ENCODE measurements at places on chromosomes 12 and 14. TPM values are rescaled to one million over a fixed set of nuclear protein-coding genes. Genes with fewer than 3 reads are reported as not detected.

NAV3 gene
- 8.5 TPM for total RNA-seq

OXA1L gene
- 122 TPM for total RNA-seq

DDX51 gene
- 17.7 TPM for total RNA-seq

CD163L1 gene
- total RNA-seq, result 1.8 TPM

GRIP1 gene
- 9.1 TPM for total RNA-seq

CYP46A1 gene
- 1.3 TPM for total RNA-seq

DMAC2L gene
- 17.7 TPM for total RNA-seq

- no peak for DNase-seq
Measured at GRCh38 chr14:50769863-50770500, 61.0 kb downstream of the NIN start.

DNA sequence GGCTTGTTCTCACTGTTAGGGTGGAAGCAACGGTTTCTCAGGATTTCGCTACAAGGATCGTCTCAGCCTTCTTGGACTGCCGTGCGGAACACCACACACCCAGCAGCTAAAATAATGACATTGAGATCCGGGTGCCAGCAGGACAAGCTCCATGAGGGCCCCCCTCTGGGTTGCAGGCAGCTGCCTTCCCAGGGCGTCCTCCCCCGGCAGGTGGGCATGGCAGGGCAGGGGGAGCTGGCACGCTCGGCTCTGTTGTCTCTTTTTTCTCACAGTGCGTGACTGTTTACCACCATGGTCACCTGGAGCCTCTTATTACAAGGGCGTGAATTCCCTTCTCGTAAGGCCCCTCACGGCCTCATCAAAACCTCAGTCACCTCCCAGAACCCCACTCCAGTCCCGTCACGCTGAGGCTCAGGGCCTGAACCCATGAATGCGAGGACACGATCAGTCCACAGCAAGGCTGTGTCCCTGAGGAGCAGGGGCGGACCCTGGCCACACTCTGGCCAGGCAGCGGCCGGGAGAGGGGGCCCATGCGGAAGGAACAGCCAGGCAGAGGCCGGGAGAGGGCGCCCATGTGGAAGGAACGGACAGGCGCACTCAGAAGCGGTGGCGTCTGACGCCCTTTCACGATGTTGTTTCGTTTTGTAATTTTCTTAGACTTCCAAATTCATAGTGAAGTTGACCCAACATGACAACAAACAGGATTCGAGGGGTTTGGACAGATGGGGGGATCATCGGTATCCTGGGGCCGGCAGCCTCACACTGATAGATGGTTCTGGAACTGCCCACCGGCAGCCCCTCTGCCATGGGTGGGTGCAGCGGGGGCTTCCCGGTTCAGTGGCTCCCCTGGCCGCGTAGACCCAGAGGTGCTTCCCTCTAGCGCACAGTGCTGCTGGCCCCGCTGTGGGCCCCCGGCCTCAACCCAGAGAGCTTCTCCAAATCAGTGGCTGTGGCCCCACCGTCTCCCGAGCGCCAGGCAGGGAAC lies 10.0 kb downstream of the LRCOL1 start:
- no peak for DNase-seq

DNA sequence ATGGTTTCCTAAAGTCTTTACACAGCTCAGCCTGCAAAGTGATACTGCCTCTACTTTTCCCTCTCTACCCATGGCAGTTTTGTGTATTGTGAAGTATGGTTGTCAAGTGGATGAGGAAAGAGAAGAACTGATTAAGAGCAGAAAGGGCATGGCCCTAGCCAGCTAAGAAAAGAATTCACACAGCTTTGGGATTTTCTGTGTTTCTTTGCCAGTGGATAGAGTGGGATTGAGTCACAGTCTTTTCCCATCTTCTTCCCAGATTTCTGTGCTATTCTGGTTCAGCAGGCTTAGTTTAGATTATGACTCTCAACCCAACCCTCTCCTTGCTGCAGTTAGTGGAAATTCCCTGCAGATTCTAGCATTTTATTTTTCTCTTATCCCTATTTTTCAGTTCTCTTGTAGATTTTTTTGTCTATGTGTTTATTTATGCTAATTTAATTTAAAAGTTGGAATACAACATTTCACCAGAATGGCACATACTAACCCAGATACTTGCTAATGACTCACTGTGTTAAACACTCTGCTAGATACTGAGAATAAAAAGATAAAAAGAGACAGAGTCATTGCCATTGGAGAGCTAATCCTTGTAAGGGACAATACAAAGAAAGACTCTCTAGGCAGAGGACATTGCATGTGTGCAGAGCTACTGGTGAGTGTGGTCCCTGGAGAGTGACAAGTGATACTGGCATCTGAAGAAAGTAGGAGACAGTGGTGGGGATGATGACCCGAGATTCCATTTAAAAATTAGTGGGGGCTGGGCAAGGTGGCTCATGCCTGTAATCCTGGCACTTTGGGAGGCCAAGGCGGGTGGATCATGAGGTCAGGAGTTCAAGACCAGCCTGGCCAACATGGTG lies 106.3 kb downstream of the ST8SIA1 start:
- no peak for DNase-seq

DNA sequence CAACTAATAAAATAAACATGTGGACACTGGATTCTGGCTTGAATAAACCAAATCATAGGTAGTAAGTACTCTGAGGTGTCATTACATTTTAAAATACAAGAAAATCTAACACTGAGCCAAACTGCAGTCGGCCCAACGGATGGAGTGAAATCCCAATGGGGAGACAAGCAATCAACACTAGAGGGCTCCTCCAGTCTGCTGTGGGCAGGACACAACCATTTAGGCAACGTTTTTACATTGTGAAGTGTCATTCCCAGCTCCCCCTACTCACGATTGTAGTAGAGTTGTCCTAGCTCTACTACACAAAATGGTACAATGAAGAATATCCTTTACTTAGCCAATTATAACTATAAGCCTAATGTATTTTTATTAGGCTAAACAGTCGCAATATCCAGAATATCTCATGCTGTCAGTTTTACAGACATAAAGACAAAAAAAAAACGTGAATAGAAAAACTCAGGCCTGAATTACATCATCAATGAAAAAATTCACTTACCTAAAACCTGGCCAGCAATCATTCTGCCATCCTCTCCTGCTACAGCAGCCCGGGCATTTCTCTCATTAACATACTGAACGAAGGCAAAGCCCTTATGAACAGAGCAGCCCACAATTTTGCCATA lies 35.7 kb downstream of the HNRNPC start:
- no peak for DNase-seq

DNA sequence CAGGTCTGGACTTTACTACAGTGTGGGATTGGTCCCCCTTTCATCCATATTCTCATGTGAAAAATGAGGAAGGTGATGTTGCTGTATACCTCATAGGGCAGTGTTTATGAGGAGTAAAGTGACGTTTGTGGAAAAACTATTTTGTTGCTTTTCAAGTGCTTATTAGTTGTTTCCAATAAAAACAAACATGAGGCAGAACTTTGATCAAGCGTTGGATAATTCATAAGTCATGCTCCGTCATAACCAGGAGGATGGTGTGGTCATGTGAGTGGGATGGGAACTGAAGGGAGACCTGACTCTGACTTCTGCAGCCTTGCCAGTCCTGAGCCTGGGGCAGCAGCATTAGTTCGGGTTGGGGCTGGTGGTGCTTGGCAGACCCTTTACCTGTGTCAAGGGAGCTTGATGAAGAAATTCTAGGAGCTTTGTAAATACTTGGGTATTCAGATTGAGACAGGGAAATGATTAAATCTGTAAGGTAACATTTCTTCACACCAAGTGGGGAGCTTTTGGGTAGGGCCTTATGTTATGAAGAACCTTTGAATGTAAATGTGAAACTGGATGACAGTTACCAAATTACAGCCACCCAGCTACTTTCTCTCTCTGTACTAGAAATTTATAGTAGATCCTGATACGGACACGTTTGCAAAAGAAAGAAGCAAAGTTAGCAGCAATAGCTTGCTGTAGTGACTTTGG lies 462.4 kb upstream of the RGS6 start:
- DNase-seq, result no peak

- DNase-seq, result no peak
Measured at GRCh38 chr12:15322164-15323061, at the start of gene PTPRO. Gene PTPRO (plus strand): TSS chr12:15322508.

DNA sequence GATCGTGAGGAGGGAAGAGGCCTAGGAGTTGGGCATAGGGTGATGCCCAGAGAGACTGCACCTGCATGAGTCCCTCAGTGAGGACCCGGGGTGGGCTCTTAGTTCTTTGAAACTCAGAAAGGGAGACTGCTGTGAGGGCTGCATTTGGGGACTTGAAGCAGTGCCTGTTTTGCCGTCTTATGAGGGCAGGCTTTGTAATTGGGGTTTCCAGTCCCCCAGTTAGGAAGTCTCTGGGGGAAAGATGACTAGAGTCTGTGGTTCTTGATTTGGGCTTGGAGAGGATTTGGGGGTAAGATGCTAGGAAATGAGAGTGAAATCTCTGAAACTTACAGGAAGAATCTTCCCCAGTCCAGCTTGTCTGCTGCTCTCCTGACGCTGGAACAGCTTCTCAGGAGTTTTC lies 99.6 kb downstream of the ARF6 start:
- no peak for DNase-seq

DNA sequence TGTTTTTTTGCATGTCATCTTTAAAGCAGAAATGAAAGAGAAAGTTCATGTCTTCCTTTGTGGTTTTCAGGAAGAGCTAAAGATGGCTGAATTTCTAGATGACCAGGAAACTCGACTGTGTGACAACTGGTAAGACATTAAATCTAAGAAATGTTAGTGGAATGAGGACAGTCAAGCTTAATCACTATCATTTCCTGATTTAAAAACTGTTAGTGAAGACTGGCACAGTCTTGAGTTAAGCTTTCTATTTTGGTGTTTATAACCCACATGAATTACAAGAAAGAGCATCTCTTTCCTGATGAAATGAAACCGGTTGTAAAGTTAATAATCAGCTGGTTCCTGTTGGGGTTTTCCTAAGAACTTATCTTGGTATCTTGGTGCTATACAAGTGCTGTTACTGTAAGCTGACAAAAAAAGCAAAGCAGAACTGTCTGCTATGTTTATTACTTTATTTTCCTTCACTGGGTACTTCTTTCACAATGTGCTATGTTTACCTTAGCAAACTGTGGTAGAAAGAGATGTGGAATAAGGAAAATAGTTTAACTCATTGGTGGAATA lies 5.2 kb downstream of the TRAFD1 start:
- DNase-seq, result no peak

- DNase-seq, result no peak
Measured at GRCh38 chr14:66511849-66512248, 3.9 kb downstream of the GPHN start.

DNA sequence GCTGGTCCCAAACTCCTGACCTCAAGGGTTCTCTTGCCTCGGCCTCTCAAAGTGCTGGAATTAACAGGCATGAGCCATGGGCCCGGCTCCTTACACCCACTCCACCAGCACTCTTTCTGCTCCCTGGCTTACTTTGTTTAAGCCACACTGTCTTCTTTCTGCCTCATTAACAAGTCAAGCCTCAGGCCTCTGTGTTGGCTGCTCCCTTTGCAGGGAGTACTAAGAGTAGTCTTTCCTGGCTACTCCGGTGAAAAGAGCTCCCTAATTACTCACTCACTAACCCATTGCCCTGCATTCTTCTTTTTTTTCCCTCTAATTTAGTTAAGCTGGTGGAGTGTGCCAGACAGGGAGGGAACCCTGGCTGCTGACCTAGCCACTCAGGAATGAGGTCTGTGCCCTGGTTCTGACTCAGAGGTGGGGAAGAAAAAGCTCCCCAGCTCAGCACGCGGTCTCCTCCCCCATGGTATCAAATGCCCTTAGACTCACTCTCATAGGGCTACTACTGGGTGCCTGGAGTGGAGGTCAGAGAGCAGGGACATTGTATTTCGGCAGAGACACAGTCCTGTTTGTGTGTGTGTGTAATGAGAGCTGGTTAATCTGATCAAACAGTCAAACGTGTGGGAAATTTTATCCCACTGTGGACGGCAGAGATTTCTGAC lies 19.8 kb downstream of the GALNT6 start:
- peak; percentile 86 for DNase-seq

DNA sequence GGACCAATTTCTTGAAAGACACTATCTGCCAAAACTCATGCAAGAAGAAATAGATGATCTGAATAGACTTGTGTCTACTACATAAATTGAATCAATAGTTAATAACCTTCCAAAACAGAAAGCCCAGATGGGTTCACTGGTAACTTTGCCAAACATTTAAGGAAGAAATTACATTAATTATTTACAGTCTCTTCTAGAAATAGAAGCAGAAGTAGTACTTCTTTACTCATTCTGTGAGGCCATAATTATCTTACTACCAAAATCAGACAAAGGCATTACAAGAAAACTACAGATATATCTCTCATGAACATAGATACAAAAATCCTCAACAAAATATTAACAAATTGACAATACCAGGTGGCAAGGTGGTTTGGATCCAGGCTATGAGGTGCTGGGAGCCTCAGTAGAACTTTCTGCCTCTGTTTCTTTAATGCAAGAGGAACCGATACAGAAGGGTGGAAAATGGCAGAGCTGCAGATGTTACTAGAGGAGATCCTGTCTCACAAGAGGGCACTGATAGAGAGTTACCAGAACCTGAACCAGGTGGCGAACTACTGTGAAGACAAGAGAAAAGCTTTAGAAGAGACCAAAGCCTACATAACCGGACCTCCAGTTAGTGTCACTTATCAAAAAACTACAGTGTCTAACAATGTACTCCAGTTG lies 33.7 kb upstream of the KTN1 start:
- no peak for DNase-seq

DNA sequence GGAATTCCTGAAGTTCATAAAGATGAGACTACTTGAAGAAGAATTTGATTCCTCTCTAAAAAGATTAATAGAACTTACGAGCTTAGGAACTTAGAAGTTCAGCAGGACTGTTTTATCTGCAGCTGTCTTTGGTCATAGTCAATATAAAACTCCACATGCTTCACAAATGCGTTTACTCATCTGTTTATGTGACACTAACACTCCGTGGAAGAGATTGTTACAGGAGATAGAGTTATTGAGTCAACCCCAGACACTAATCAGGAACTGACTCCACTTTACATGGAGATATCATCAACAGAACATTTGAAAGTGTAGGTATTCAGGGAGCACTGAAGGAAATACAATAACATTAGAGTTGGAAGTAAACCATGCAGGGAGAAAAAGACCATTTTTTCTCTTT lies 92.8 kb downstream of the LRFN5 start:
- DNase-seq, result no peak

DNA sequence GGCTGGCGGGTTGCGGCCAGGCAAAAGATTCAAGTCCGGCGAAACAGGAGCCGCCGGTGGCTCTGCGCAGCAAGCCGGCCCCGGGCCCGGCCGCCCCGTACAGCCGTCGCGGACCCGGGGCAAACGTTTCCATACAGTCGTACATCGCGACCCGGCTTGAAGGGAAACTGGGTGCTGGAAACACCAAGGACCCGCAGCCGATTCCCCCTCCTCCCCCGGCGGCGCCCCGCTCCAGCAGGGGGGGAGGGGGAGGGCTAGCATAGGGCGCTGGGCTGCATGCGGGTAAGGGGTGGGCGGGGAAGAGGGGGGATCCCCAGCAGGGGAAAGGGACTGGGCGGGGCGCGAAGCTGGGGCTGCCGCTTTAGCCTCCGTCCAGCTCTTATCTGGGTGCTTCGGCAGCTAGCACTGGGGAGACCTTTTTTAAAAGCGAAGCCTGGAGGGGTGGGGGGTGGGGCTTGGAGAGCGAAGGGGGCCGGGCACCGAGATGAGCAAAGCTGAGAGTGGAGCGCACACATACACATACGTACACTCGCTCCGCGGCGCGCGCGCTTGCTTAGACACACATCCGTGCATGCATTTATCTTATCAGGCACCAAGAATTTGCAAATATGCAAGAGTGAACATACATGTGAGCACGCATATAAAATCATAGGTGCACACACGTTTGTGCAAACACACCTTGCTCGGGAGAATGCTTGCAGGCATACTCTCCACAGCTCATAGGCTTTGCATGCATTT lies 11.9 kb downstream of the RARG start:
- DNase-seq, result no peak

GRCh38 chr12:42213954-42214426 lies 24.1 kb downstream of the YAF2 start:
- no peak for DNase-seq

Data from osteocyte (in vitro differentiated cells).